ENCODE measurements at places on chromosomes 16 and 17.

DNA sequence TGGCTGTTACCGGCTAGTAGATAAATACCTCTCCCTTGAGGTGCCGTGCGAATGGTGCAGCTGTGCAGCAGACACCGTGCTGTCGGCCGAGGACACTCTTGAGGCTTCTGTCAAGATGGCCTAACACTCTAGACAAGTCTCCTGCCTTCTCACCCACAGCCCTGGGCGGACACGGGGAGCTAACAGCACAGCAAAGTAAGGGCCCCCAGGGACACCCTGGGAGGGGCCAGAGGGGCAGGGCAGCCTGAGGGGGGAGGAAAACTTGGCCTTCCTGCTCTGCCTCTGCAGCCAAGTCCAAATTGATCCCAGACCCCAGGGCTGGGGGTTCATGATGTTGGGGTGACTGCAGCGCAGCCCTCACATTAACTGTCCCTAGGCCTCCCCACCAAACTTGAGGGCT lies 210.2 kb downstream of the RPTOR start:
- no peak for DNase-seq

- no peak for DNase-seq
These were observed 9.2 kb downstream of the TANC2 start for GRCh38 chr17:62975206-62975605.

- no peak for DNase-seq
These were observed 33.1 kb downstream of the SETD6 start for GRCh38 chr16:58548378-58548777.

DNA sequence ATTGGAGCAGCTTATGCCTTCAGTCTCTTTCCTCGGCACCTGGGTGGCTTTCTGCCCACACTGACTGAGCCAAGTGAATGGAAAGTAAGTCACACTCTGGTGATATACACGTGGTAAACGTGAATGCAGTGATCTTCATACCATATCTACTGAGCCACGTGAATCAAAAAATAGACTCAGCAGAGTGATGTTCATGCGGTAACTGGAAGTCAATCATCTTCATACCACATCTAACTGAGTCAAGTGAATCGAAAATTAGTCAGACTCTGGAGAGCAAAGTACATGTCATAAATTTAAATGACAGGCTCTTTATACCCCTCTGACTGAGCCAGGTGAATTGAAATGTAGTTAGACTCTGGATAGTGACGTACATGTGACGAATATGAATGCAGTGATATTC lies 47.1 kb upstream of the ARL4D start:
- no peak for DNase-seq

DNA sequence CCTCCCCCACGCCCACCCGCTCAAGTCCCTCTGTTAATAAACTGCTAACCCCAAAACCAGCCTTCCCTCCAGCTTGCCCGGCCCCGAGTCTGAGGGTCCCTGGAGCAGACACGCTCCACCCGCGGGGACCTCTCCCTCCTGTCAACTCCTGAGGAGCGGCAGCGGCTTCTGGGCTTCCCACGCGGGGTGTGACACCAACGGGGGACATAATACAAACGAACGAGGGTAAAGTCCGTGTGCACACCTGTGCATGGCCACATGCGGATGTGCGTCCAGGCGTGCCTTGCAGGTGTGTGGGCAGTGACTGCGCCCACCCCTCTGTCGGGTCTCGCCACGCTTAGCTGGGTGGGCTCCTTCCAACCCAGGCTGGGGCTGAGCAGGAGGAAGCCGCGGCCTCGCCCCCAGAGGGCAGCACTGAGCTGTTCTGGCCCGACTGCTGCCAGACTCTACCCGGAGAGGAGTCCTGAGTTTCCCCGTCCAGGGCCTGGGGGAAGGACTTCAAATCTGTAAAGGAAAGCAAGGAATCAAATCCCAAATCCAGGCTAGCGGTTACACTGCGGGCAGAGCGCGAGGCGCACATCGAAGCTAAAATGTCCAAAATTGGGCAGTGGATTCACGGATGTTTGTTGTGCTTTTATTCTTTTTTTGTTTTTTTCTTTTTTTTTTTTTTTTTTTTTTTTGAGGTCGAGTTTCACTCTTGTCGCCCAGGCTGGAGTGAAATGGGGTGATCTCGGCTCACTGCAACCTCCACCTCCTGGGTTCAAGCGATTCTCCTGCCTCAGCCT lies 24.2 kb upstream of the KRT17 start:
- peak; percentile 89 for DNase-seq

DNA sequence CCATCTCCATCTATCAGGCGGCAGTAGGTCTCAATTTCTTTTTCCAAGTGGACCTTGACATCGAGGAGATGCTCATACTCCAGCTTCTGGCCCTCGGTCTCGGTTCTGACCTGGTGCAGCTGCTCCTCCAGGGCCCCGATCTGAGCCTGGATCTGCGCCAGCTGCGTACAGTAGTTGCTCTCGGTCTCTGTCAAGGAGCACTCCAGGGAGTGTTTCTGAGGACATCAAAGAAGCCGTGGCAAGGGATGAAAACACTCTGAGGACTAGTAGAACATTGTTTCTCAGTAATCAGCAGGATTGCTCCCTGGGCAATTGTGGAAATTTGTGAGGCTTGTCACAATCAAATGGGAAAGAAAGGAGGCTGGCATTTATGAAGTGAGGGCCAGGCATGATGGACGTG lies 5.9 kb downstream of the KRT28 start:
- DNase-seq = no peak

GRCh38 chr17:73549841-73550430 lies 94.3 kb downstream of the SDK2 start:
- DNase-seq = no peak

DNA sequence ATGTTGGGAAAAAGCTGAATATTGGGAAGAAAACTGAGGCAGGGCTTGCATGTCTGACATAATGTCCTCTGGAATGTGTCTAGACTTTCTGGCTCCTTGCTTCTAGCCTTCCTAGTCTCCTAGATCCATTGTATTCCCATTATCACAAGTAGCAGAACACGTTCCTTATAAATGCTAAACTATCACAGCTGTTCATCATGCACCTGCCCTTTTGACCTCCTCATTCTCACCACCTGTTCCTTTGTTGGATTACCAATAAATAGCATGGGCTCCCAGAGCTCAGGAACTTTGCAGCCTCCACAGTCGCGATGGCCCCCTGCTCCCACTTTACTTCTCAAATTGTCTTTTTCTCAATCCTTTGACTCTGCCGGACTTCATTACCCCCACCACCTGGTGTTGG lies 49.7 kb downstream of the ACSM1 start:
- no peak for DNase-seq

GRCh38 chr16:15653227-15653626 lies 3.2 kb downstream of the NDE1 start:
- DNase-seq = no peak

- DNase-seq = no peak
These were observed 59.7 kb downstream of the PDPK1 start for GRCh38 chr16:2597560-2597902.

- DNase-seq = peak; percentile 79
These were observed 589 bp downstream of the XYLT2 start for GRCh38 chr17:50346313-50347116.

GRCh38 chr16:75097941-75098901 lies 18.4 kb downstream of the LDHD start:
- DNase-seq = peak; percentile 67

DNA sequence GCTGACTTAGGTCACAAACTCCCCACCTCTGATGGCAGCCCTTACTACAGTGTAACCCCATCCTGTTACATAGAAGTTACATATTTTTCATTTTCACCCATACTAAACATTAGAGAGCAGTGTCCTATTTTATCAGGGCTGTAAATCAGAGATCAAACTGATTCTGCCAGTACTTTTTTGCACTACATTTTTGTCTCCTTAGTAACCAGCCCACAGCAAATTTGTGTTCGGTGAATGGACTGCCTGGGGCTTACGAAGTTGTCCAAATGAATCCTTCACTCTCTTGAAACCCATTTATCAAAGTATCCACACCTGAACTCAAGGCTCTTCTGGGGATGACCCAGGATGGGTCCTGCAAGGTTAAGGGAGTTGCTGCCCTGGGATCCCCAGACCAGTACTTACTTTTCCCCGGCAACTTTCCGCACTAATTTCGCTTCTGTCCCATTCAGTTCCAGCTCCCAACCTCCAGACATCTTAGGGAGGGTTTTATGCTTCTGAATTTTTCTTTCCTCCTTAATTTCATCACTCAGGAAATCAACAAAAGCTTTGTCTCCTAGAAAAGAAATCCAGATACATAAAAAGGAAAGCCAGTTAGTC lies 1.1 kb downstream of the C1QBP start:
- no peak for DNase-seq

DNA sequence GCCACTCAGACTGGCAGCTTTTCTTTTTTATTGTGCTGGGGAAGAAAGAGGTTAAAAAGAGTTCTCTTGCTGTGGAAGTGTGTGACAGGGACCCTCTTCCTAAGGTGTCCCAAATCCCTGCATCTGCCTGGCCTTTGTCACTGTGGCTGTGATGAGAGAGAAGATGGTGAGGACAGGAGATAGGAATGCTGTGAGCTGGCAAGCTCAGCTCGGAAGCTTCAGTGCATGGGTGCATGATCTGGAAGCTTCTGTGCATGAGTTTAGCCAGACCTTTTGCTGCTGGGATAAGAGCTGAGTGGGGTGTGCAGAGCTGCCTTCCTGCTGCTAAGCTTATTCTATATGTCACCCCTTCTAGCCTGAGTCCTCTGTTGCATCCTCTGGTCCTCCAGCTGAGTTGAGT lies 103.3 kb upstream of the CACNG3 start:
- DNase-seq = no peak

- DNase-seq = no peak
These were observed 9.6 kb downstream of the SLC7A6 start for GRCh38 chr16:68273896-68274295.

- no peak for DNase-seq
These were observed 990 bp upstream of the ROGDI start for GRCh38 chr16:4803401-4803844.

GRCh38 chr17:64441772-64442540 lies 7.0 kb upstream of the MILR1 start:
- DNase-seq = no peak

DNA sequence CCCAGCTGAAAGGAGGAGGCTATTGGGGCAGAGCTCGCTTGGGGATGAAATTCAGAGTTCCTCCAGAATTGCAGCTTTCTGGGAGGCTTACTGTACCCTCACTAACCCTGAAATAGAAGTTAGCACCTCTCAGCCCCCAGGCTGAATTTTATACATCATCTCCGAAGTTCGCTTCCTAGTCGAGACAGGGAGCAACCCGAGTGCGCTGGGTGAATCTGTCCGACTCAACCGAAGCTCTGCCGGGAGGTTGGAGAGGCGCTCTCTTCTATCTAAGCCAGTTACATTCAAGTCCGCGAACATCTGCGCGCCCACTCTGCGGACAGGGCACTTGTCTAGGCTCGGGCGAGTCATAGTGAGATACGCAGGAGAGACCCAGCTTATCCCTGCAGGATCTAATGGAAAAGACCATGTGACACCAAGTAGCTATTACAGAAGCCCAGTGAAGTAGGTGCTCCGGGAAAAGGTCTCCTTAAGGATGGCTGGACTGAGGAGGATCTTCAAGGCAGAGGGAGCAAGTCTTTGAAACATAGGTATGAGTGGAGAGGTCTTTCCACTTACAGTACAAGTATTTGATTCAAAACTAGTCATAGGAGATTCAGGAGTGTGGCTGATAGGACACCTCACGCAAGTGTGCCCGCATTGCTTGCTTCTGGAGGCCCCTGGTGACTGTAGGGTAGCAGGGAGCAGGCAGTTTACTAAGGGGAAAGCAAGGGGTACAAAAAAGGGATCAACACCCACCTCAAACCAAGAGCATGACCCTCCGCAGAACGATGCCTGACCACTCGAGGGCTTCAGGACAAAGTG lies 646 bp upstream of the HES7 start:
- DNase-seq = no peak

DNA sequence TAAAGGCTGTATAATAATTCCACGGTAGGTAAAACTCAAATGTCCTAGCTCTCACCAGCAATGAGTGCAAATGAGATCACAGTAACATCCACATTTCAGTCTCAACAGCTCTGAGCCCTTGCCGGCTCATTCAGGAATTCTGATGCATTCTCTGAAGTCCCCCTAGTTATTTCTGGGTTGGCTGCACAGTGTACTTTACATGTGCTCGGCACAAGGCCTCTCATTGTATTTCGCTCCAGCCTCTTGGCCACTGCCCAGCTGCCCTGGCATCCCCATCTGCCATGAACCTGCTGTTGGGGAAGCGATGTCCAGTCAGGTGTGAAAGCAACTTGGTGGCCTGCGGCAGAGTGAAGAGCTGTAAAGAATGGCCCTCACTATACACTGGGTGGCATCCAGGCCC lies 14.3 kb downstream of the PRCD start:
- no peak for DNase-seq

GRCh38 chr16:53770641-53771040 lies 66.7 kb downstream of the FTO start:
- no peak for DNase-seq

DNA sequence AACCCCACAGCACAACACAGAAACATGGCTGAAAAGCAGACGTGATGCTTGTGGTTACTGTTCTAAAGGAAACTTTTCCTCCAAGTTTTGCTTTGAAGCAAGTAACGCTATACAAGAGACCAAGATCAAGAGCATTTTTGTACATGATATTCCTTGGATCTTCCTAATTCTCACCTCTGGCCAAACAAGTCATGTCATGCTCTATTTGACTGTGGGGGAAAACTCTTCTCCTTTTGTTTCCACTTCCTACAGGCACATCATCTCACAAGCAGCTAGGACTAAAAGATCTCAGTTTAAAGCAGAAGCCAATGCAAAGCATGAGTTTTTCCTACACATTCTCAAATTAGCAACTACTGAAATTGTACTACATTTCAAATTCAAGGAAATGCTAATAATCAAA lies 50.7 kb downstream of the CFDP1 start:
- no peak for DNase-seq

GRCh38 chr16:1305823-1306222 lies 3.6 kb upstream of the UBE2I start:
- no peak for DNase-seq

- peak; percentile 51 for DNase-seq
These were observed 95.6 kb upstream of the HLF start for GRCh38 chr17:55168958-55169687.

DNA sequence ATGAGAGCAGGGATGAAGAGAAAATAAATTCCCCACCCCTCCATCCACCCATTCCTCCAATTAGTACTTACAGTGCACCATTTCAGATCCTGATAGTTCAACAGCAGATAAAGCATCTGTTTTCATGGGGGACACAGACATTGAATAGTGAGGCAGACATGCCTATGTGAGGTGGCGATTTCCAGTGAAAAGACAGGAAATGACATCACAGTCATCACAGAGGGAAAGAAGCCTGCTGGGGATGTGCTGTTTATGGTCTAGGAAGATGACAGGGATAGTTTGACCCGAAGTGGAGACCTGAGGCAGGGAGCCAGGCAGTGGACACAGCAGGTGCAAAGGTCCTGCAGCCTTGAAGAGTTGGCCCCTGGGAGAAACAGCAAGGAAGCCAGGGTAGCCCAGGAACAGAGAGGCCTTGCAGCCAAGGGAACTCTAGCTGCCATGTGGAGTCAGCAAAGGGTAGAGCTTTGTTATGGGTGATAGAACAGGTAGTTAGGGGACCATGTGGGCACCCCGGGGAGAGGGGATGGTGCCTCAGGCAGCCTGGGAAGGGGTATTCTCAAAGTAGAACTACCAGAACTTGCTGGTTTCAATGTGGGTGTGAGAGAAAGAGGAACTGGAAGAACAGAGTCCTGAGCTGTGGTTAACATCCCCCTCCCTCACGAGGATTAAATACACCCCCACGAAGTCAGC lies 256.6 kb downstream of the CPPED1 start:
- DNase-seq = peak; percentile 61

- DNase-seq = no peak
These were observed 378.0 kb downstream of the SLC39A11 start for GRCh38 chr17:72714357-72714966.
